ENCODE measurements at places on chromosomes 4 and X.
A peak's percentile ranks its signal among the peaks of the same experiment; 100 is the strongest.

- no peak for DNase-seq
Measured at GRCh38 chr4:96525898-96526297, 686.0 kb downstream of the PDHA2 start.

DNA sequence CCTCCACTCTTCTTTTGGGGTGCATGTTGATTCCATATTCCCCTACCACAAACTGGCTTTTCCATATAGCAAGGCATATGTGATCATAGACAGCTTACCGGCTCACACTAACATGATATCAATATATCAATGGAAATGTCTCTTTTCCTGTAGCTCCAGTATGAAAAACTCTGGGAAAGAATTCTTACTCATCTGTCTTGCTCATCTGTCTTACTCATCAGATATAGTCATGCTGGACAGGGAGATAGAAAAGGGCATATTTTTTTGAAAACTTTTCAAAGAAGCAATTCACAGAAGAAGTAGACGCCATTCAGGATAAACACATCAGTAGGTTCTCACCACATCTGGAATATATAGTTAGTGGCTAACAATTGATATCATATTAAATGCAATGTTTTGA, 794.7 kb downstream of the RAB28 start:
- no peak for DNase-seq

GRCh38 chrX:153736071-153736820, 11.6 kb downstream of the ABCD1 start:
- no peak for DNase-seq

DNA sequence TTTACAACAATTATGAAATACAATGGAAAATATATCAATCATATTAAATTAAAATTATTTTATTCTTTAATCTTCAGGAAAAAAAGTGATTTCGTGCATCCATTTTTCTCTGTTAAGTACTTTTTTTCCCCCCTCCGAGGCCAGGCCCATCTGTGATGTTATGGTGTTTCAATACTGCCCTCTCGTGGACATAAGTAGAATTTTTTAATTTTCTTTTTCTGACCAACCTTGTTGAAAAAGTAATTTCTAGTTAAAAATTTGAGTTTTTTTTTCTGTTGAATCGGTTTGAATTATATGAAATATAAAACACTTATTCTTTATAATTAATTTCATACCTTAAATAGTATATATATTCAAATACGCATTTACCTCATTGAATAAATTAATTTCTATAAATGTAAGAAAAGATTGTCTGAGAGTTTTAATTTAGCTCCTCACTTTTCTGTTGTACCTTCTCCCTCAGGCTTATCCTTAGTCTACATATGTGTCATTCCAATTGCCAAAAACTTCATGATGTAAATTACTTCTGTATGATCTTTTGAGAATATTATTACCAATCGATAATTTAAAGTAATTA, 175.8 kb upstream of the TECRL start:
- DNase-seq, result no peak

DNA sequence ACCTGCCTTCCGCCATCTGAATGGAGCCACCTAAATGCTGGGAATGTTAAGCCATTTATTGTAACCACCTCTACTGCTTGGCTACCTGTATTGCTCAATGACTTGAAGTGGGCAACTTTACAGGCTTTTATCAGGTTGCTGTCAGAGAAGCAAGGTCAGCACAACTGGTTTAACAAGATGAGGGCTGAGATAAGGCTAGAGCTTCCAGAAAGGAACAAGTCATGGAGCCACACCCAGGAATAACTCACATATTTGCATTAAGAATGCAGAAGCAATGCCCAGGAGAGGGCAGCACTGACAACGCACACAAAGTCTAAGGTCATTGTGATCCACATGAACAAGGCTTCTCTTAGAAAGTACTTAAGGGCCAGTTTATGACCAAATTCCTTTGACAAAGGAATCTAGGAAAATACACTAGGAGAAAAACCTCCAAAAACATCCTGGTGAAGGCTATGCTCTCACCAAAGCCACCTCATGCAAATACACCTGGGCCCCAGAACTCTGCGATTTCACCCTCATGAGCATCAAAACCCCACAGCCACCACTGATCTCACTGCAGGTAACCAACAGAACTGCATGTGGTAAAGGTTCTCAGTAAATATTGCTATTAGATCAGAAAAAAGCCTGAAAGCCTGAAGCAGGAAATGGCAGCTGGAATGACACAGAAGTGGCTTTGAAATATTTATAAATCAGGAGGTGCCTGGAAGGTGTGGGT, 15.0 kb upstream of the STS start:
- DNase-seq, result no peak

DNA sequence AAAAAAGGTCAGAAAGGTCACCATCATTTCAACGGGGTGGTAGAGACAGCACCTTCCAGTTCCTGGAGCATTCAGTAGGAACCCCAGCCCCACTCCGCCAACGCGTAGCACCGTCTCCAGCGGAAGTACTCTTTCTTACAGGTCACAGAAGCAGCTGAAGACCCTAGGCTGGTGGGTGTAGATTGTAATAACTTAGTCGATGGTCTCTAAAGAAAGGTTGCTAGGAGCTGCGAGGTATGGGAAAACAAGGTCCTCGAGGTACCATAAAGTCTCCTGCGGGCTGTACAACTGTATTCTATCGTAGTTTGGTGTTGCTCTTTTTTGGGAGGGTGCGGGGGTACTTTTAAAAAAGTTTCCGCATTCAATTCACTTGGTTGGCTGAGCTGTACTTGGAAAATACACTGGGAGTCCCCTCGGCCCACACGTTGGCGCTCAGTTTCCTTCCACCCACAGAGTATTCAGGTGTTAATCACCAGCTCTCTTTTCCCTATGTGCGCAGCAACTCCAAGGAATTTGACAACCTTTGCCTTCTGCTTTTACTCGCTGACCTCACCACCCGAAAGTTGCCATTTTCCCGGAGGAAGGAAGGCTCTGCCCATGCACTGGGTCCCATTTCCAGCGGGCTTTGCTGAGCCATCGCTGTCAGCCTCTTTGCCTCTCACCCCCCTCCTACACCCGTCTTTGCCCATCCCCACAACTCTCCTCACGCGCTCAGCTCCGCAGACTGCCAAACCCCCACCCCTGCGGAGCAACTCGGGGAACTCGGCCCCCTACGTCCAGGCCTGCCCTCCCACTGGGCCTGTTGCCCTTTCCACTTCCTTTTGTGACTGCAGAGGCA, 4.8 kb upstream of the SOX3 start:
- DNase-seq, result no peak

GRCh38 chr4:82201805-82202641, 171.8 kb downstream of the HNRNPD start:
- DNase-seq, result no peak

DNA sequence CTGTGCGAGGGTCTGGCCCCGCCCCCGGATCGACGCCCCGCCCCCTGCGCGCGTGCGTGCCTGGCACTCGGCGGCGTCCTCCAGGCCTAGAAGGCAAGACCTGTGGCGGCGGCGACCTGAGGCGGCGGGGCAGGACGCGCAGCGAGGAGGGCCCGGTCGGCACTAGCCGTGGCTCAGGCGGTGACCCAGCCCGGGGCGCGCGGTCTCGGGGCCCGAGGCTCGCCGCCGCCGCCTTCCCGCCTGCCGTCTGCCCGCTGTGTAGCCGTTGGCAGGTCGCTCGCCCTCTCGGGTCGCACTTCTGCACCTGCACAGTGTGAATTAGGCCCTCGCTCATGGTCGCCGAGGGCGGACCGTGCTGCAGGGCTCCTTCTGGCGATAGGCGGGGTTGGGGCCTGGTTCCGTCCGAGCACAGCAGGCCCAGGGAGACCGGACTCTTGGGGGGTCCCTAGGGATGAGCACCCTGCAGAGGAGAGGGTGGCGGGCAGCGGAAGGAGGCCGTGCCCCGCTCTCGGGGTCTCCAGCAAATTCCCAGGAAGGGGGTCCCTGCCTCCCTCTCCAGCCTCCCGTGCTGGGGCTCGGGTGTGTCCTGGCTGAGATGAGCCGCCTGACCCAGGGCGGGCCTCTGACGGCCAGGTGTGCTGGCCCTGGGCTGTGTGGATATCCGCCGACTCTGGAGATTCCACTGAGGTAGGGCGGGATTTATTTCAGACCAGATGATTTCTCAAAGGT, 557 bp upstream of the FAM53A start:
- peak; percentile 90 for DNase-seq

GRCh38 chr4:39232100-39232499, 49.8 kb downstream of the WDR19 start:
- no peak for DNase-seq

DNA sequence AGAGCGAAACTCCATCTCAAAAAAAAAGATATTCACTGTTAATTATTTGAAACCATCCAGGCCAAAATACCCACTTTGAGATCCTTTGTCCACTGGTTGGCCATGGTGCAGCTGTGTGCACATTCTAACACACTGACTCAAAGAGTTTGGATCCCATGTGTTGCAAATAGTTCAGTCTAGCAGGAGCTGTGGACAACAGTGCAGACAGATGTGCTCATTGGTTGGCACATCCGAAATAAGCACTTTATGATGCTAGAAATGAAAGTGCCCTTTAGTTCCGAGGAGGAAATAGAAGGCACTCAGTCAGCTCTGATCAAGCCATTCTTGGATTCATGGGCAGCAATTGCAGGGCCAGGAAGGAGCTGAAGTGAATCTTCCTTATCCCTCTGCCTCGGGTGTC, 63.0 kb upstream of the TMEM150C start:
- DNase-seq, result no peak

DNA sequence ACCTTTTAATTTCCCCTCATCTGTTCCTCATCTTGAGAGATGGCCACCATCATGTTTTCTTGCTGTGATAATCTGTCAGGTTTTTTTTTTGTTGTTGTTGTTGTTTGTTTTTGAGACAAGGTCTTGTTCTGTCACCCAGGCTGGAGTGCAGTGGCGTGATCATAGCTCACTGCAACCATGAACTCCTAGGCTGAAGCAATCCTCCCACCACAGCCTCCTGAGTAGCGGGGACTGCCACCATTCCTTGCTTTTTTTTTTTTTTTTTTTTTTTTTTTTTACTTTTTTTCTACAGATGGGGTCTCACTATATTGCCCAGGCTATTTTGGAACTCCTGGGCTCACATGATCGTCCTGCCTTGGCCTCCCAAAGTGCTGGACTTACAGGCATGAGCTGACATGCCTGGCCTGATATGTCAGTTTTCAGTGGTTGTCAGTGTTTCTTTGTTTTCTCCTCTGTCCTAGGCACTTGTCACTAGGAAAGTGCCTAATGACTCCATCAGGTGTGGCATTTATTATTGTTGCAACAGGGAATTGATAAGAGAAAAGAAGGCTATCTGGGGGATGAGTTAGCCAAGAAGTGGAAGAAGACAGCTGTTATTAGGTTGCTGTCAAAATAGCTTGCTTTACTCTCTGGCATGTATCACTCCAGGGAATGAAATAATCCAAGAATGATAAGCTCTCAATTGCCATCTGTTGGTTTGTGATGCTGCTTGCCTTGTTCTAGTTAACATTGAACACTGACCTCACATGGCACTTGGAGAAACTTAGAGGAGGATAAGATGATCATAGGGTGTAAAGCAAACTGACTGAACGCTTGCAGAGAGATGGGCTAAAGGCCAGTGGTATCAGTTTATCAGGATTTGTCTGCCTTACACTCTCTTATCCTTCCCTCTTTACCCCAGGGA, 41.7 kb downstream of the TMEM164 start:
- DNase-seq, result no peak

DNA sequence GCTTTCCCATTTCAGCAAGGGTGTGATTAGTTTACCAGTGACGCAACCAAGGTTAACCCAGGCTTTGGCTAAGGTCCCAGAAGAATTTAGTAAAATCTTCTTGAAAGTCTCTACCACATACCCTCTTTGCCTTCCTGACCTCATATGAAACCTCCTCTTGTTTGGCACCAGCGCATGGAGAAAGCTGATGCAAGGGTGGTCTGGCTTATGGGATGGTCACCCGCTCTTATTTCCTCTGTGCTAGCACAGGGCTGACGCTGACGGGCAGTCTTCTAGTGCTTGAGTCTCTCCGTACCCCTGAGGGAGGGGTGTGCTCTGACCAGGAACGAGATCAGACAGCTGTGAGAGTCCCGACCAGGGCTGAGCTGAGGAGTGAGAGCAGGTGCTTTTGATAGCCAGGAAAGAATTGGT, 137.6 kb downstream of the TENM3 start:
- no peak for DNase-seq

DNA sequence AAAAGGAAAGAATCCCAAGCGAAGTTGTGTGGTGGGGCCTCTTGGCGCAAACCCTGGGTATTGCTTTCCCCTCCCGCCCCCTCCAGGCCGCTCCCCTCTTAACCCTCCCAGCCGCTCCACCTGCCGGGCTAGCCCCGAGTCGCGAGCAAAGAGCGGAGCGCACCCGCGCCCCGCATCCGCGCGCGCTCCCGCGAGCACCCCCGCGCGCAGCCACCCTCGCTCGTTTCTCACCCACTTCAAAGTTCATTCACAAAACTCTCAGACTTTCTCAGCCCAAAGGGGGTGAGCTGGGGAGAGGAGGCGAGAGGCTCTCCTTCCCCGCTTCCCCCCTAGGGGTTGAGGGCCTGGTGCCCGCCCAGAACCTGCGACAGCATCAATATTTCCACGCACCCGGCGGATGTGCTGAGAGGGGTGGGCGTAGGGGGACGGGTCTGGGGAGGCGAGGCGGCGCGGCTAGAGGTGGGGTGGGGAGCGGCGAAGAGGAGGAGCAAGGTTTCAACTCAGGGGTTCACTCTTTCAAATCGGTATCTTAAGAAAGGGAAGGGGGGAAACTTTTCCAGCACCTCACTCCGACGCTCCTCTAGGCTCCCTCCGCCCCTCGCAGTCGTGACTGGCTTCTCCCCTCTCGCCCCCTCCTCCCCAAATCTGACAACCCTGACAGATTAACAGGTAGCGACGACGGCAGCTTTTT, 1.8 kb downstream of the MAML3 start:
- peak; percentile 67 for DNase-seq

DNA sequence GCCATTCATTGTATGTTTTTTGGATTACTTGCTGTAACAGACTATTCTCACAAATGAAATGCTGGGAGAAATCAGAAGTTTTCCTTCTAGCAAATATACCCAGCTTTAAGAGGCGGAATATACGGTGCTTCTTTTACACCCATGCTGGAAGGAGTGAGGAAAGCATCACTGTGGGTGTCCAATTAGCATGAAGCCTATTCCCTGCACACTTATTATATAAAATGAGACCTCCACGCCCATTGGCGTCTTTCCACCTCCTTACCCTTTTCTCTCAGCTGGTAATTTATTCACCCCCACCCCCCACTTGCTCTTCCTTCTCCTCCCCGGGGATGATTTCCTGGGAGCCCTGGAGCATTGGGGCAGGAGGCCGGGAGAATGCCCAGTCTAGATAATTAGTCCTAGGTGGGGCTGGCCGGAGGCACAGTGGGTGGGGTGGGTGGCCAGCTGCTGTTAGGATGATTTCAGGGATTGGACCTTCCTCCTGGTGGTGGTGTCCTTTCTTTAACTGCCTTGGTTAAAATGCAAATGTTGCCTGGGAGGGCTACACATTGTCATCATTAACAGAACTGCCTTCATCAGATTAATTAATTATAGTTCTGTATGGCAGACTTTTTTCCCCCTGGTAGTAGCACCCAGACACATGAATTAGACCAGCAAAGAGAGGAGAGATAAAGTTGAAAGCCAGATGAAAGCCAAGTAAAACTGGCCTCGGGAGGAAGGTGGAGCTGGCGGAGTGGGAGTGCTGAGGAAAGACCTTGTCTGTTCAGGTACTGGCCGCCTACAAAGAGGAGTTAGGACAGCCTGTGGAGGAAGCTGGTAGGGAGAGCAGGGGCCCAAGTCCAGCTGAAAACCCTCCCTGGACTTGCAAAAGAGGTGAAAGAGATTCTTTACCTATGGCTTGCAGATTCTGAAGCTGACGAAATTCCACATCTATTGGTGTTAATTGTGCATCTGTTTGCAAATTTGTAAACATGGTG, 11.4 kb downstream of the SHROOM2 start:
- DNase-seq, result no peak
